ENCODE measurements at places on chromosomes 13 and 19.

GRCh38 chr19:53881482-53882390 is at the start of gene PRKCG:
Gene PRKCG (plus strand): TSS chr19:53882197. CDS start chr19:53882495, 298 bp downstream.
- DNase-seq: no peak

DNA sequence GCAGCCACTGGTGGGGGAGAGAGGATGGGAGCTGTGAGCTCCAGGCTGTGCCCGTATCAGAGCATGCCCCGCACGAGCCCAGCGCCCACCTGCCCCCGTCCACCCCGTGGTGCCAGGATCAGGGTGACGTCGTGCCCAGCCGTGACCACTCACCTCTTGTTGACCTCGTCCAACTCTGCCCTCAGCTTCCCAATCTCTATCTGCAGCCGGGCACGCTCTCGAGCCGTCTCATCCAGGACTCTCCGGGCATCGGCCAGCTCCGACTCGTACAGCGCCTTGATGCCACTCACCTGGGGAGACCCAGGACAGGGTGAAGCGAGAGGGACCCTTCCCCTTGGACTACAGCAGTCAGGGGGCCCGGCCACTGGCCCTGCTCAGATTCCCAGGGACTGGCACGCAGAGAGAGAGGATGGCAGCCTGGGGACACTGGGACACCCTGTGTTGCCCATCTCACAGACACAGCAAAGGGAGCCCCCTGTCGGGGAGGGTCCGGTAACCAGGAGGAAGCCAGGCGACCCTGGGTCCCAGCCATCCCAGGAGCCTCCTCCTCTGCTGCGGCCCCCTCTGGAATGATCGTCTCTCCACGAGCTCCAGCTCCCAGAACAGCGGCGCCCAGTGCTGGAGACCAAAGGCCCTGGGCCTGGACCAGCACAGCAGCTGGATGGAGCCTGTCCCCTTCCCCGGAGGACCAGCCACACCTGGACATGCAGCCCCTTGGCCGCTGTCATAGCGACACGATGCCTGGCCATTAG is 12.3 kb downstream of the LMNB2 start:
- no peak for DNase-seq

GRCh38 chr19:40763963-40764362 is 11.4 kb upstream of the MIA start:
- no peak for DNase-seq

DNA sequence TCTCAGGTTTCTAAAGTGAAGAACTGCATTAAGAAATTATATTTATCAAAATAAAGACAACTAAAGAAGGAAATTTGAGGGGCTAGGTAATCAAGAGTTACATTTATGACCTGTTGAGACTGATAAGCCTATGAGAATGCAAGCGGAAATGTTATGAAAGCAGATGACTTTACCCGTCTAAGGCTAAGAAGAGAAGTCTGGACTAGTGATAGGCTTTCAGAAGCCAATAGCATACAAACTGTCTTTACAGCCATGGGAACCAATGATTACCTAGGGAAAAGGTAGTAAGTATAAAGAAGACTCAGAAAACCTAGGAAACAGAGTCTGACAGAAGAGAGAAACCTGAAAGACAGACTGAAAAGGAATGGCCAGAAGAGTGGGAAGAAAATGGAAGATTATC is 11.2 kb downstream of the TSC22D1 start:
- DNase-seq: no peak

GRCh38 chr19:9498183-9498902 is at the start of gene ZNF560:
Gene ZNF560 (minus strand): TSS chr19:9498616. CDS start chr19:9475313, 23,303 bp downstream.
- DNase-seq: no peak

GRCh38 chr19:40982594-40983101 is 8.4 kb upstream of the CYP2B6 start:
- DNase-seq: no peak

GRCh38 chr13:73828811-73829210 is 305.4 kb downstream of the KLF12 start:
- DNase-seq: no peak

GRCh38 chr19:18932216-18932841 is 8.7 kb downstream of the HOMER3 start:
- peak; percentile 30 for DNase-seq

- no peak for DNase-seq
Observed at GRCh38 chr13:94967183-94968039, 255.1 kb upstream of the SOX21 start.

- no peak for DNase-seq
Observed at GRCh38 chr19:8519388-8519787, 5.4 kb upstream of the ZNF414 start.

DNA sequence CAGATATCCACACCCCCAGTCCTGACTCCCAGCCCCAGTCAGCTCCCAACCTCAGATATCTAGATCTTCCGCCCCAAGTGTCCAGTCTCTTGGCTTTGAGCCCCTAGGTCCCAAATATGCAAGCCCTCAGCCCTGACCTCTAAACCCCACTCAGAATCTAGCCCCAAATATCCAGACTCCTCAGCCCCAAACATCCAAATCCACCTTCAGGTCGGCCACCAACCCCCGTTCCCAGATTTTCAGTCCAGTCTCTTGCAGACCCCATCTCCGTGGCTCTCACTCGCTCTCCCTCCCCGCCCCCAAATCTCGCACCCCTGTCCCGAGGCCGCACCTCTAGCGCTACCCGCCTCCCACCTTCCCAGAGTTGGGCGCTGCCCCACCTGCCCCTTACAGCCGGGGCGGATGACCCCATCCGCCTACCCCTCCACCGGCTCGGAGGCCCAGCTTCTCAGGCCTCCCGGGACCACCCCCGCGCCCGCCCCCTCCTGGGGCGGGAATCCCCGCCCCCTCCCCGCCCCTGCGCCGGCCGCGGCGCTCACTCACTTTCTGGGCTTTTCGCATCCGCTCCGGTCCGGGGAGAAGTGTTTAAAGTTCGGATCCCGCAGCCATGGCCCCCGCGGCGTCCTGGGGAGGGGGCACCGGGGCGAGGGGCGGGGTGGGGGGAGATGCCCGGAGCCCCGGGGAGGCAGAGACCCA is 604 bp downstream of the ERFL start:
- no peak for DNase-seq

- no peak for DNase-seq
Observed at GRCh38 chr13:79392882-79393563, 13.0 kb downstream of the RBM26 start.

Data from thoracic aorta (tissue), 2 donors.